HCT116 (cell line): ENCODE measurements at places on chromosomes 5 and 9.

DNA sequence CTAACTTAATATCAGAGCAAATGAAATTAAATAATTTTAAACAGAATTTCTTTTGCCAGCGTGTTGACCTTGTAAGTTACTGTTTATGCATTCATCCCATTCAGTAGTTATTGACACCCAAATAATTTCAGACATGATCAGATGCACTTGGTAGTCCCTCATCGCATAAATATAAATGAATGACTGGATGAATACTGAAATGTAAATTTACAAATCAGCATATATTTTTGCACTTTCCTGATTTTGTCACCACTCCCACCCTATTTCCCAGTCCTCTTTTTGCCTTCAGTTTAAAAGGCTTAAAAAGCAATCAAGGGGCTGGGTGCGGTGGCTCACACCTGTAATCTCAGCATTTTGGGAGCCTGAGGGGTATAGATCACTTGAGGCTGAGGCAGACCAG is 17.1 kb upstream of the LIFR start:
- DNase-seq, result no peak

DNA sequence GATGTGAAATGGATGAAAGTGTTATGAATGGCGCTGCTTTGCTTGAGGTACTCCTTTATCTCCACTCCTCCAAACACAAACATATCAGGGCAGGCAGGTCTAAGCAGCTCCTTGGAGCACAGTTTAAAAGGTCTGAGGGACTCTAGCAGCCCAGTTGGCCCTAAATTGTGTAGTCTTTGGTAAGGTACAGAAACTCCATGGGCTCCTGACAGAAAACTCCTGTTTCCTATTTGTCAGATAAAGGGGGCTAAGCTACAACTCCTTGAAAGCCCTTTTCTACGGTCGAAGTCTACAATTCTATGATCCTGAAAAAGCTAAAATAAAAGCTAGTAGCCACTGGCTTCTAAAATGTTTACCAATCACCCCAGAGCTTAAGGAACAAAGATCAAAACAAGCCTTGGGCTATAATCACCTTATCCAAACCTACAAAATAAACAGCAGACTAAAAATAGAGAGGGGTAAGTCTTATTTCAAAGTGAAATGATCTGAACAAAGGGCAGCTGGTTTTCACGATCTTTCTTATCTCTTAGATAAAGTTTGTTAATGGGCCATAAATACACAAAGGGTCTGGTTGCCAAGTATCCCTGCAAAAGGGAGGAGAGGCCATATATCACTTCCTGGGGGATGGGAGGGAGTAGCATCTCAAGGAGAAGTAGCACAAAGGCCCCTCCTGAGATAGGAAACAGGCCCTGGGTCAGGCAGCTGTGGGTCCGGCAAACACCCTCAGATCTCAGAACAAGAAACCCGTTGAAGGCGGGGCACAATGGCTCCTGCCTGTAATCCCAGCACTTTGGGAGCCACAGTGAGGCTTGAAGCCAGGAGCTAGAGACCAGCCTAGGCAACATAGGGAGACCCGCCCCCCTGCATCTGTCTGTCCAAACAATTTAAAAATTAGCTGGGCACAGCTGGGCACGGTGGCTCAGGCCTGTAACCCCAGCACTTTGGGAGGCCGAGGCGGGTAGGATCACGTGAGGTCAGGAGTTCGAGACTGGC is 28.3 kb upstream of the DENND4C start:
- no peak for DNase-seq

DNA sequence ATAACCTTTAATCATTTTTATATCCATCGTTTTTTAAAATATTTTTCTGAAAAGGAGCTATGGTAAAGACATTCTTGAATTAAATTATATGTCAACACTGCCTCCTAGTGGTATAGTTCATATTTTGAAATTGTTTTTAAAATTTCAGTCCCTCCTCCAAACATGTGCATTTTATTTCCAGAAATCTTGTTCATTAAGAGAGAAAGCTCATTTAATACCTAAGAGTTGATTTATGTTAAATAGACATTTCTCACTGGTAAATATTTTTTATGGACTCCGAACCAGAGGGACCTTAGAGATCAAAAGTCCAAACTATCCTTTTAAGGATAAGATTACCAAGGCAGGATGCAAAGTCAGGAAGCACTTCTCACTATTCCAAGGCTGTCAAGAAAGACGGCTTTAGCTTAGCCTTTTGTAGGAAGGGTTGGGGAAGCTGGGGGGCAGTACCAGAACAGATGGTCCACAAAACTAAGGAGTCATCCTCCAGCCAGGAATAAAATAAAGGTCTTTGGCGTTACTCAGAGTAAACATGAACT is 21.6 kb downstream of the BHMT start:
- DNase-seq, result peak; percentile 45

DNA sequence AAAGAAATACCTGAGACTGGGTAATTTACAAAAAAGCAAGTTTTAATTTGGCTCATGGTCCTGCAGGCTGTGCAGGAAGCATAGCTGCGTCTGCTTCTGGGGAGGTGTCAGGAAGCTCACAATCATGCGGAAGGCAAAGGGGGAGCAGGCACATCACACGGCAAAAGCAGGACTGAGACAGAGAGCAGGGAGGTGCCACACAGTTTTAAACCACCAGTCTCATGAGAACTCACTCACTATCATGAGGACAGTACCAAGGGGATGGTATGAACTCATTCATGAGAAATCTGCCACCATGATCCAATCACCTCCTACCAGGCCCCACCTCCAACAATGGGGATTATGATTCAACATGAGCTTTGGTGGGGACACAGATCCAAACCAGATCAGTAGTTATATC is 96.2 kb downstream of the OSTF1 start:
- DNase-seq, result no peak

GRCh38 chr9:13941714-13942113 is 372.2 kb downstream of the NFIB start:
- DNase-seq, result no peak

GRCh38 chr9:136299541-136299940 is 4.4 kb downstream of the CCDC187 start:
- DNase-seq, result no peak
